ENCODE measurements at places on chromosomes 12 and 14.

GRCh38 chr12:50715174-50715573, 48.7 kb upstream of the ATF1 start:
- DNase-seq, result no peak

DNA sequence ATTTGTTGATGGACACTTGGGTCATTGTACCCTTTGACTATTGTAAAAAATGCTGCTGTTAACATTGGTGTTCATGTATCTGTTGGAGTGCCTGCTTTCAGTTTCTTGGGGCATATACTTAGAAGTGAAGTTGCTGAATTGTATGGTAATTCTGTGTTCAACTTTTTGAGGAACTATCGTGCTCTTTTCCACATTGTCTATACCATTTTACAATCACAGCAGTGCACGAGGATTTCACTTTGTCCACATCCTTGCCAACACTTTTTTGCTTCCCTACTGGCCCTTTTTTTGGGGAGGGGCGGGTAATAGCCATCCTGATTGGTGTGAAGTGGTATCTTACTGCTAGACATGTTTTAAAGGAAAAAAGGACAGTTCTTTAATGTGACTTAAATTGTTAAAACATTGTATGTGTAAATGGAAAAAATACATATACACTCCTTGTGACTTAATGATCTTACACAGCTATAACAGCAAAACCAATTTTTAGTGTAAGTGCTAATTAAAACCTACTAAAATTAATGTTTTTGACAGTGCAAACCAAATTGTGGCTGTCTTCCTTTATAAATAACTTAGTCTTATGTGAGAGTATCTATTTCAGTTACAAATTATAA, 52.7 kb downstream of the WNK1 start:
- no peak for DNase-seq

GRCh38 chr14:24430143-24430681, 458 bp downstream of the KHNYN start:
- no peak for DNase-seq

DNA sequence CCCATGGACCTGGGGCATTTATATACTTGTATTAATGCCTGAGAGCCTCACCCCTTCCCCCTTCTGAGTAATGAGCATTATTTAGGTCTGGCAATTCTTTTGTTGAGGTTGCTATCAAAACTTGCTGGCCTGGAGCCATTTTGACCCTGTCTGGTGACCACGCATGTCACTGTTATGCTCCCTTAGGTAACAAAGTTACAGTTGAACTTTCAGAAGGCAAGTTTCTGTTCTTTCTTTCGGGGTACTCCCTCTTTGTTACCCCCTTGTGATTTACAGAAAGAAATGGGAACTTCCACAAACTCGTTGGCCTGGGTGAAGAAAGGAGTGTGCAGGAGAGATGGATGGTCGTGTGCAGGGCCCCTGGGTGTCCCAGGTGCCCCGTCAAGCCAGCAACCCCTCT, 305.4 kb downstream of the DPF3 start:
- DNase-seq, result no peak

GRCh38 chr12:53300187-53300586, 692 bp downstream of the MYG1 start:
- DNase-seq, result no peak

- no peak for DNase-seq
Observed at GRCh38 chr14:50812856-50813543, 18.0 kb downstream of the NIN start.
